Glutamatergic neuron (in vitro differentiated cells): ENCODE measurements at places on chromosomes 4 and X. TPM values are rescaled to one million over a fixed set of nuclear protein-coding genes. Genes with fewer than 3 reads are reported as not detected.

The DCAF8L2 gene
- not detected for total RNA-seq

- no peak for DNase-seq
Measured at GRCh38 chr4:26870576-26871262, 10.1 kb downstream of the STIM2 start.

The FAM149A gene
- 6.8 TPM for total RNA-seq

DNA sequence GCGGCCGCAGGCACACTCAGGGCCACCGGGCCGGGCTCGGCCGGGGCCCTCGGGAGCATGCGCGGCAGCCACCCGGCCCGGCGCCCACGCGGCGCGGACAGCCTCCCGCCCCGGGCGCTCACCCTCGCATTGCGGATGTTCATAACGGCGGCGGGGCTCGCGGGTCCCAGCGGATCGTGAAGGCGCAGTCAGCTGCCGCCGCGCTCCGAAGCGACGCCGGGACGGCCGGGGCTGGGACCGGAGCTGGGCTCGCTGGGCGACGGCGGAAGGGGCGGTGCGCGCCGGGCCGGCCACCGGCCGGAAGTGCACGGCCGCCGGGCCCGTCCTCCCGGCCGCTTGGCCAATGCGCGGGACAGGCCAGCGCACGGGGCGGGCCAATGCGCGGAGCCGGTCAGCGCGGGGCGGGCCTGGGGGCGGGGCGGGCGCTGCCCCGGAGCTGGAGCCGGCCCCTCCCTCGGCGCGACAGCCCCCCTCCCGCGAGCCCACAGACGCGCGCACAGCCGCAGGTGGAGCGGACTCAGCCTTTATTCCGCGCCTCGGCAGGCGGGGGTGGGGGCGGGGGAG is at the start of gene NAA10:
TSS of gene NAA10 (minus strand) at position 276 of the 564 bp plus-strand sequence. CDS start at position 143, 133 bp downstream.
- peak; percentile 73 for DNase-seq

- no peak for DNase-seq
Measured at GRCh38 chr4:100188829-100189228, 1.4 kb downstream of the DDIT4L start.

GRCh38 chrX:132505116-132505515 is 16.3 kb upstream of the MBNL3 start:
- no peak for DNase-seq

The UXT gene
- total RNA-seq = 64.3 TPM

DNA sequence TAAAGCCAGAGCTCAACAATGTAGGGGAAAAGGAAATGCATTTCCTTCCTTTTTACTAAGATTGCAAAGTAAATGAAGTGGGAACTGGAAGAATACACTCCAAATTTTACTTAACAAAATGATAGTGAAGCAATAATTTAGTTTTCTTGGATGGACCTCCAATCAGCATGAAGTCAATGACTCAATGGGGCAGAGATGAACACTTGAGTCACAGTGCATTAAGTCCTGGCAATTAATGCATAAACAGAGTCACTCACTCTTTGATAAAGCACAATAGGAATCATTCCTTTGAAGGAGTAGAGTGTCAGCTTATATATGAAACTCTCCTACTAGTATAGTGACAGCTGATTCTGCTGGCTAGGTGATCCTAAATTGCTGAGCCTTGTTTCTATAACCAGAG is 66.7 kb upstream of the FRAS1 start:
- no peak for DNase-seq

DNA sequence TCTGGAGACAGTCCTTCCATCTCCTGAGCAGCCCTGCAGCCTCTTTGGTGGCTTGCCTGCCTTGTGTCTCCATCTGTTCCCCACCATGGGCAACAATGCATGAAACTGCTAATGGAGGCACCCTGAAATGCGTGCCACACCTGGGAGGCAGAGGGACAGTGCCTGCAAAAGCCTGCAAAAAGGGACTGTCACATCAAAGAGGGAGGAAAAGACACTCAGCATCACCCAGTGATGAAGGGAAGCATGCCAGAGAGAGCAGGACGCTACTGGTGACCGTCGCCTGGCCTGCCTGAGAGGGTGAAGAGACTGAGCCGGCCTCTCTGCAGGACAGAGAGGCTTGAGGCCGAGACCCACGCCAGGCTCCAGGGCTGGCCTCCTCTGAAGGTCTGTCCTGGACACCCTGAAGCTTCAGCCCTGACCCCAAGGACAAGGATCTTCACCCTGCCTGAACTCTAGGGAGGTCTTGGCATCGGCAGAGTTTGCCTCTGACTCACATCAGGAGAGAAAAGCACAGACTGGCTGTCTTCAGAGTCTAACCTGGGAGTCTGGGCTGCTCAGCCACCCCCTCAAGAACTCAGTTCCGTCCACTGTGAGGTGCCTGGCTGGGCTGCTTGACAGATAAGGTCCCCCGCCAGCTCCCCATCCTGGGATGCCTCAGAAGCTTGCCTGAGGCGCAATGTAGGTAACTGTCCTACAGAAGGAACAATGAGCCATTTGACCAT is 8.1 kb downstream of the ACSL1 start:
- DNase-seq = peak; percentile 22

GRCh38 chr4:56302760-56303159 is 84.5 kb downstream of the AASDH start:
- DNase-seq = no peak

- no peak for DNase-seq
Measured at GRCh38 chr4:1683261-1683735, 815 bp downstream of the FAM53A start.

The NMU gene
- total RNA-seq = 9.4 TPM

DNA sequence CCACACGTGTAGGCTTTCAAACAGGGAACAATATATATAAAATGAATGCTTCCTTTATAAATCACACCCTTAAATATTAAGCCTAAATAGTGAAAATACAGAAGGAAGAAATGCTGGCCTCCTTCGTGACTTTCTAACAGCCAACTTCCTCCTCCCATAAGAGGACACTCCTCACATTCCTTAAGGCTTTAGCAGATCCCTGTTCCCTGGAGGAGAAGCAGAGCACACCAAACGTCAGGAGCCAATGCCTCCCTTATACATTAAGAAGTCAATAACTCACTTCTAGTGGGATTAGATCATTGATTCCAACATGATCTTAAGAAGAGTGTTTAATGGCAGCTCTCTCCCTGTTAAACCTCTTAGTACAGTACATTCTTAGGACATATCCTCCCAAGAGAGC is 108.4 kb upstream of the FAM241A start:
- DNase-seq = no peak

- DNase-seq = no peak
Measured at GRCh38 chr4:82611982-82612381, 50.2 kb upstream of the TMEM150C start.

The HTR2C gene
- not detected for total RNA-seq

DNA sequence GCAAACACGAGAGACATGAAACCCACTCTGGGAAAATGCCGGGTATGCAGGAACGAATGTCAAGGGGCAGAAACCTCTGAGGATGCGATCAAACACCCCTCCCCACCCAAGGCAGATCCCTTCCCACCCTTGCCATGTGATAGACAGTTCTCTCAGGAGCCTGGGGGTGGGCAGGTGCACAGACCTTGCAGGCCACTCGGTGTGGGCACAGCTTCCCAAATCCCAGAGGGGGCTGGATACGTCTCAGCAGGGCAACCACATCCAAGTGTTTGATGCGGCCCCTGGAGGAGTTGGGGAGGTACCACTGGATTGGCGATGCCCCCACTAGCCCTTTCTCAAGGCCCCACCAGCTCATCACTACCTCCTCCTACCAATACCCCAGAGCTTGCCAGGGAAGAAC is 10.4 kb upstream of the SYP start:
- DNase-seq = no peak

GRCh38 chrX:108900333-108900732 is 164.0 kb upstream of the IRS4 start:
- DNase-seq = no peak

- no peak for DNase-seq
Measured at GRCh38 chr4:168197926-168198325, 105.6 kb downstream of the ANXA10 start.

The ANKRD50 gene
- 58.9 TPM for total RNA-seq

- no peak for DNase-seq
Measured at GRCh38 chrX:78997870-78998558, 52.8 kb downstream of the P2RY10 start.

GRCh38 chrX:56462389-56462788 is 101.0 kb upstream of the UBQLN2 start:
- DNase-seq = no peak

DNA sequence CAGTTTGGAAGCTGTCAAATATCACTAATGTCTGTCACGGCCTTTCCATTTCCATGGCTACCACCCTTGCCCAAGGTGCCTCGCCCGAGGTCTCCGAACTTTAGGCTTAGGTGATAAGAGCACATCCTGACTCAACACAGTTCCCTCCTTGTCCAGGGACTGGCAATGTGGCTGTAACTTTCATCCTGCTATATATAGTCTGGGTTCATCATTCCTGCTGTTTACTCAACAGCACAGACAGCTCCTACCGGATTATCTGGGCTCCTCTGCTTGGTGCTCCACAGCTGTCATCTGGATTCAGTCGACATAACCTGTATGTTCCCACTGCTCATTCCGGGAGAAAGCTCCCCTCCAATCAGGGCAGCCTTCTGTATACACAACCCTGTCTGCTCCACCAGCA is 51.2 kb downstream of the GATB start:
- no peak for DNase-seq

GRCh38 chr4:121824950-121825349 is 1.3 kb upstream of the CCNA2 start:
- DNase-seq = no peak

GRCh38 chr4:157587681-157588423 is 367.3 kb downstream of the GRIA2 start:
- DNase-seq = no peak

DNA sequence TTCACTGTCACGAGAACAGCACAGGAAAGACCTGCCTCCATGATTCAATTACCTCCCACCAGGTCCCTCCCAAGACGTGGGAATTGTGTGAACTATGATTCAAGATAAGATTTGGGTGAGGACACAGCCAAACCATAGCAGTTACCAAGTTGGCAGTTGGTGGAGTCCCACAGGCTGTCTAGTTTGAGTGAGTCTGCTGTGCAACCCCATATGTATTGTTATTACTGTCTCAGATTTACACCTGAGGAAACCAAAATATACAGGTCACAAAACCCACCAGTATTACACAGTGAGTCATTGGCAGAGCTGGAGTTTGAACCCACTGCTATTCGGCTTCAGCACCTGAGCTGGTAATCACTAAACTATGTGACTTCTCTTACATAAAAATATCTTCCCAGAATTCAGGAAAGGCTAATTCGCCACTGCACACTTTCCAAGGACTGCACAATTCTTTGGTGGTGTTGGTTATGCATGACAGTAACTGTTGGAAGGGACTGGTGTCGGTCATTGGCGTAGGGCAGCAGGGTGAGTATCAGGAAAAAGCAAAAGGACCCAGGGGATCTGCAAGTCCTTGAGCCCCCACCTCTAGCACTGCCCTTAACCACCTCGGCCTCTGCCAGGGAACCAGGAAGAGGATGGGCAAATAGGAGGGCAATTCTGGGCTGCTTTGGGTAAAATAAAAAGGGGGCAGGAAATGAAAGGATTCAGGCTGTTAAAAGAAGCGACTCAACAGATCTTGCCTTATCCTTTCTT is 110.1 kb downstream of the USP46 start:
- DNase-seq = no peak

GRCh38 chrX:45847961-45848360 is 647.3 kb upstream of the DIPK2B start:
- DNase-seq = no peak

The TAF7L gene
- 0.25 TPM for total RNA-seq

- DNase-seq = peak; percentile 22
Measured at GRCh38 chrX:130994671-130995070, 63.5 kb upstream of the ARHGAP36 start.

GRCh38 chr4:40699648-40700047 is 50.1 kb upstream of the NSUN7 start:
- no peak for DNase-seq

The DDX53 gene
- total RNA-seq = not detected
